ENCODE measurements at places on chromosomes 13 and 19.

GRCh38 chr19:41218615-41219507 lies at the start of gene AXL:
TSS of gene AXL (plus strand) at chr19:41219223. CDS start at chr19:41219393, 170 bp downstream.
- no peak for DNase-seq

- no peak for DNase-seq
These were observed 42.8 kb downstream of the BICRA start for GRCh38 chr19:47651691-47652090.

DNA sequence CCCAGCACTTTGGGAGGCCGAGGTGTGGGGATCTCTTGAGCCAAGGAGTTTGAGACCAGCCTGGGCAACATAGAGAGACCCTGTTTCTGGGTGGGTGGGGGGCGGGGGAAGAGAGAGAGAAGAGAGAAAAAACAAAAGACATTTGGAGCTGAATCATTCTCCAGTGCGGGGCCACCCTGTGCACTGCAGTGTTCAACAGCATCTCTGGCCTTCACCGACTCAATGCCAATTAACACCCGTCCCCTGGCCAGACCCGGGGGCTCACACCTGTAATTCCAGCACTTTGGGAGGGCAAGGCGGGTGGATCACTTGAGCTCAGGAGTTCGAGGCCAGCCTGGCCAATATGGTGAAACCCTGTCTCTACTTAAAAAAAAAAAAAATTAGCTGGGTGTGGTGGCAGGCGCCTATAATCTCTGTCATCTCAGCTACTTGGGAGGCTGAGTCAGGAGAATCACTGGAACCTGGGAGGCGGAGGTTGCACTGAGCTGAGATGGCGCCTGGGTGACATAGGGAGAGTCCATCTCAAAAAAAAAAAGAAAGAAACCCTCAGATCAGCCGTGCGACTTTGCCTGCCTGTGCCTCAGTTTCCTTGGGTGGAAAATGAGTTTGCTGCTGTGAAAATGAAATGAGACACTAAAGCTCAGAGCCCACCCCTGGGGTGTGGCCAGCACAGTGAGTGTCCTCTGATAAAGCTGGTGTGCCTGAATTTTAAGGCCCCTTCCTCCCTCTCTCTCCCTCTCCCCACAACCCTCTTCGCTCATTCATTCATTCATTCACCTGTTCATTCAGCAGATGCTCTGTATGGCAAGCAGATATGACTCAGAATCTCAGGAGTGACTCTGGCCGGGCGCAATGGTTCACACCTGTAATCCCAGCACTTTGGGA lies 6.4 kb downstream of the KLF2 start:
- DNase-seq = no peak

DNA sequence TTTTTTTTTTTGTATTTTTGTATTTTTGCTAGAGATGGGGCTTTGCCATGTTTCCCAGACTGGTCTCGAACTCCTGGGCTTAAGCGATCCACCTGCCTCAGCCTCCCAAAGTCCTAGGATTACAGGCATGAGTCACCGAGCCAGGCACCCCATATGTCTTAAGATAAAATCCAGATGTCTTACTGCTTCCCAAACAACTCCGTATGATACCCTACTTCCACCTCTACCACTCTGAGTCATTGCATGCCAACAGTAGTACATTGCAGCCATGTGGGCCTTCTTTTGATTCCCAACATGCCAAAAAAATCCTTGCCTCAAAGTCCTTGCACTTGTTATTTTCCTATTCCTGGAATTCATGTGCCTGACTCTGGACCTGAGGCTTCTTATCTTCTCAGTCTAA lies 799.2 kb downstream of the GPC5 start:
- no peak for DNase-seq

GRCh38 chr13:83536941-83537340 lies 345.3 kb downstream of the SLITRK1 start:
- no peak for DNase-seq

- no peak for DNase-seq
These were observed 186.9 kb upstream of the UBL3 start for GRCh38 chr13:30037306-30037705.

DNA sequence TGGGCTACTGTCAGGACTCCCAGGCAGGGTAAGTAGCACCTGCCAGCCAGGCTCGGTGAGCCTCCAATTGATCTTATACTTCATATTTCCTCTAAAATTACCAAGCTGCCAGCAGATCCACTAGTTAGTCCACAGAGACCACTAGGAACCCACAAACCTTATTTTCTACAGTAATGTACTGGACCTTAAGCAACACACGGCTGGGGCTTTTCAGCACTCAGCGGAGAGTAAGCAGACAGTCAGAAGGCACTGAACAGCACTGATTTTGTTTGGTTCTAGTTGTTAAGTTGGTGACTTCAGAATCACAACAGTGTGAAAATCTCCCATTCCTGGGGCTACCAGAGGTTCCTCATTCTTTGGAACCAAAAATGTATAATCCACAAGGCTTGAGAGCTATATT lies 56.1 kb downstream of the MRPL57 start:
- no peak for DNase-seq

DNA sequence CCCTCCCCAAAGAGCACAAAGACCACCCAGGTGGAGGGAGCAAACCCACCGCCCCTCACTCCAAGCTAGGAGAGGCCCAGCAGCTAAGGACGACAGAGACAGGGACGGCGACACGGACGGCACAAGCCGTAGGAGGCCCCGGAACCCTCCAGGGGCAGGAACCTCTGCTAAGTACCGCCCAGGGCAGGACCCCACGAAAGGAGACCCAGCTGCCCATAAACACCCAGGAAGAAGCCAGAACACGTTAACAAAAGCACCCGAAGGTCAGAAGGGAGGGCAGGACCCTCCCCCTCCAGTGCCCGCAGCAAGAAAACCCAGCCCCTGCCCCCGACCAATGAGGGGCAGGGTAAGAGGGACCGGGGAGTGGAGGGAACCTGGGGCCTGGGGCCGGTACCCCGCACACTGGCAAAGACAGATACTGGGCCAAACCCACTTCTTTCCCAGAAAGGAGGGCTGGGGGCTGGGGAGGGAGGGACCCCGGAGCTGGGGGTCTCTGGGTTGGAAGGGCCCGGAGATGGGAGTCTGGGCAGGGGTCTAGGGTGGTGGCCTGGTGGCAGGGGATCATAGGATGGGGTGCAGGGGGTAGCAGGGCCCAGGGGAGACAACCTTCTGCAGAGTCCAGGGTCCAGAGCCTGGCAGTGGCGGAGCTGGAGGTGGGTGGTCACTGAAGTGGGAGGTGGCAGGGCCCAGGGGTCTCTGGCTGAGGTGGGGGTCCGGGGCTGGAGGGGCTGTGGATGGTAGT lies 2.4 kb downstream of the BTBD2 start:
- no peak for DNase-seq

- peak; percentile 51 for DNase-seq
These were observed 10.2 kb downstream of the C19orf25 start for GRCh38 chr19:1468821-1469254.

GRCh38 chr13:78827471-78827870 lies 168.5 kb upstream of the OBI1 start:
- no peak for DNase-seq

- DNase-seq = no peak
These were observed 13.3 kb downstream of the APOC1 start for GRCh38 chr19:44927746-44928145.

DNA sequence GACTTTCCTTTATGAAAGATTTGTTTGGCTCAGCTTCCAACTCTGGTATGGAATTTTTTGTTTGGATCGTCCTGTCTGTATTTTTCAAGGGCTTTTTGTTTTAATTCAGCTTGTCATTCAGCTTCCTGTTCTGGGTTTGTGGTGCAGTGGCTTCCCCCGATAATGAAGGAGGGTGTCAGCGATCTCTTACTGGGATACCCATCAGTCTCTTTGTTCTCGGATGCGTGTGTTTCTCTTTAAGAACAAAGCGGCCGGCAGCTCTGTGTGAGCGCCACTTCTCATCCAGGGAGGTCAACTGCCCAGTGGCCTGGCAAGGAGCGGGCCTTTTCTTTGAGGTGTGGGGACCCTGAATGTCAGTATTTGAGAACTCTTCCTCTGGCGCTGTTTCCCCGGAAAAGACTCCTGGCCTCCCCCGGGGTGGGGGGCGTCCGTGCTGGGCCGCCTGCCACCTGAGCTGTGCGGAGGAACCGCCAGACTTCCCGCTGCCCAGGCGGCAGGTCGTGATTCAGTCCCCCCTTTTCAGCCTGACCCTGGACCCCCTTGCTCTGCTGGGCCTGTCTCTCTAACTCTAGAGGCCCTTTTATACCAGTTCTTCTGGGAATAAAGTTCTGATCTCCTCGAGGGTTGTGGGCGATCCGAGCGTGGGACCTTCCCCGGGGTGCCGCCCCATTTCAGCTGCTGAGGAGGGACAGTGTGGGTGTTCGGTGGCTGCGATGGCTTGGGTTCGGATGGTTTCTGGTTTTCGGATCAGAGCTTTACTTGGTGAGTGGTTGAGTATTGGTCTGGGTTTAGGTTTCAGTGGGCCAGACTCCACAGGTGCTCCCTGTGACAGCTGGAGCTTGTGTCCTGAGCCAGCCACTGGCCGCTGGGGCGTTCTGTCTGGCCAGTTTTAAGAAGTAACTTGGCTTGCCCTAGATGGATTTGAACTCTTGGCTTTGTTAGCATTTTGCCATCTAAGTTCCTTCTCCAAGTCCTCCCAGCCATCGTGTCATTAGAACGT lies 3.4 kb downstream of the SF3A2 start:
- DNase-seq = peak; percentile 40

DNA sequence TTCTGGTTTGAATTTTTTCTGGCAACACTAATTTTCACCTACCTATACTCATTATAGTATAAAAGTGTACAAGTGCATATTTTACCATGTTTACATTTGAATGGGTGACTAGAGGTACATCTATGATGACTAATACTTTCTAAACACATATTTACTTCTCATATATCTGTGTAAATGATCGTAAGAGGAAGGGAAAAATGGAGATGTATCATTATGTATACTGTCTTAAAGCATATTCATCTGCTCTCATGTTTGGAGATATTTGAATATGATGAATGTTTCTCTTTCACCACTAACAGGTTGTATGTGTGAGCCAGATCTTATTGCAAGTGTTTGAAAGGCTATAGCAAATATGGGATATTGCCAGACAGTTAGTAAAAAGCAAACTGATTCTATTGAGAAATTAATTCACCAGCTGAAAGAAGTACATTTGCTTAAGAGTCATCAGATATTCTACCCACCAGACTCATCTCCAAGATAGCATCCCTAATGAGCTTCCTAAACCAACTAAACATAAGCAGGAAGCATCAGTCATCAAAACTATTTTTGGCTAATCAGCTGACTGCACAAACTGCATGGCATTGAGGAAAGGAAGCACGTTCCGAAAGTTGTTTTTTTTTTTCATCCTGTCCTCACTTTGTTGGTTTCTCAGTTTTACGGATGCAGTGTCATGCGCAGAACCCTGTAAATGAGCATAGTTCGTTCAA lies 738.2 kb downstream of the GPC5 start:
- DNase-seq = no peak

DNA sequence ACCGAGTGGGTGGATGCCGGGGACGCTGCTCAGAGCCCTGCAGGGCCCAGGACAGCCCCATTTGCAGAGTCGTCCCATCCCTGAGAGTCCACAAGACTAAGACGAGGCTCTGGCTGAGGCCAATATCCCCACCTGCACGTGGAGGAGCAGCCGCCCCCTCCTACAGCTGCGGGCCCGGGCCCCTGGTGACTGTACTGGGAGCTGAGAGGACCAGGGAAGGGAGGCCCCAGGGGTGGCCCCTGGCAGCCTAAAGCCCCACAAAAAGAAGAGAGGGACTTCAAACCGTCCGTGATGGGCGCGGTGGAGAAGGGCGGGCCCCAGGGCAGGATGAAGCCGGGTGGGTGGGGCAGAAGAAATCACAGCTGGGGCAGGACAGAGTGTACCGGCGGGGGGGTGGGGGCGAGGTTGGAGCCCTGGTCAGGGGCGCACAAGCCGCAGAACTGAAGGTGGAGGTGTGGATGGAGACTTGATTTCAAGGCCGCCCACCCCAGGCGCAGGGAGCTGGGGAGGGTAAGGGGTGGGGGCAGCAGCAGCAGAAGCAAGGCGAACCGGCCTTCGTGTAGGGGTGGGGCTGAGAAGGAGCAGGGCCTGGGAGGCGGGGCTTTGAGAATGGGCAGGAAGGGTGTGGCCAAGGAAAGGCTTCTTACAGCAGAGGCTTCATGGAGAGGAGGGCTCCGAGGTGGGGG lies 12.9 kb downstream of the CFD start:
- DNase-seq = no peak

DNA sequence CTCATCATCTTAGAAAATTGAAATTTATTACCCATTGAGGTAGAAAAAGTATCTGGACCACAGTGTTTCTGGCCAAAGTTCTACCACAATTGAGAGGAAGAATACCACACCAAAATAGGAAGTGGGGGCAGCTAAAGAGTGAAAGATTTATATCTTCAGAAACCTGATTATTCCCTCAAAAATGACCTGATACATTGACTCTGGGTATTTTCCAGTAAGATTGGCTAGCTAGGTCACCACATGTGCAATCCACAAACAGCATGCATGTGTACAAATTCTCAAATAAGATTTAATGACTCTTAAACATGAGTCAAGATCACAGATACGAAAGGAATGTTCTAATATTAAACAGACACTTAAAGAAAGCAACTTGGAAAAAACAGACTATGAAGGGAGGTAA lies 1516.2 kb upstream of the PCDH20 start:
- DNase-seq = no peak

- no peak for DNase-seq
These were observed 12.3 kb downstream of the FGF9 start for GRCh38 chr13:21683034-21683733.

- no peak for DNase-seq
These were observed 265.9 kb downstream of the TBC1D4 start for GRCh38 chr13:75216038-75216437.

DNA sequence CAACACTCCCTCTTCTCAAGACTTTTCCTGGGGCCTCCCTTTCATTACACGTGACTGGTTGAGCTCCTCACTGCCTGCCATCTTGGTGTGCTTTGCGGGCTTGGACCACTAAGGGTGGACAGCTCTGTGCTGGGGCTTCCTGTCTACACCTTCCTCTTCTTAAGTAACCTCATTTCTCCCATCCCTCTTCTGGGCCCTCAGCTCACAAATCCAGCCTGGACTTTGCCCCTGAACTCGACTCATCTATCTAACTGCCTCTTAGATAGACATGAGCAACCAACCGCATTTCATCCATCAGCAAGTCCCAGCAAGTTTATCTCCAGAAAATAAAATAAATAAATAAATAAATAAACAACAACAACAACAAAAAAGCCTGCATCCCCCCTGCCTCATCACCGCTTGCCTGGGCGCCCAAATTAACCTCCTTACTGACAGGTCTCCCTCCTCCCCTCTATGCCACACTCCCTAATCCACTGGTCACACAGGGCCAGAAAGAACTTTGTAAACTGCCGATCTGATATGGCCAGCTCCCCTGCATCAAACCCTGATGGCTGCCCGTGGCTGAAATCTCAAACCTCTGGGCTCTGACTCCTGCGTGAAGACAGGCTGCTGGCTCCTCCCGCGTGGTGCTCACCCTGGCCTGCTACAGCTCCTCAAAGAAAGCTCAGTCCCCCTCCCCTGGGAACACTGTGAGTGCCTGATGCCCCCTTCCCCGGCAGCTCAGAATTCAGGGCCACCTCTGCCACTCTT lies 7.8 kb downstream of the ISOC2 start:
- no peak for DNase-seq

GRCh38 chr13:98847780-98848179 lies 95.3 kb upstream of the SLC15A1 start:
- no peak for DNase-seq

GRCh38 chr19:16952046-16952445 lies 63.2 kb downstream of the F2RL3 start:
- no peak for DNase-seq

GRCh38 chr13:24922387-24922744 lies 158.4 kb downstream of the RNF17 start:
- no peak for DNase-seq

GRCh38 chr13:74751739-74752138 lies 617.5 kb upstream of the KLF12 start:
- no peak for DNase-seq

Measured in NCI-H526 (cell line).